ENCODE measurements at places on chromosomes 4 and X.

- DNase-seq = no peak
Observed at GRCh38 chr4:1312821-1313640, 23.3 kb downstream of the MAEA start.

GRCh38 chr4:152515678-152516077, 20.2 kb downstream of the FBXW7 start:
- no peak for DNase-seq

- no peak for DNase-seq
Observed at GRCh38 chrX:109283870-109284269, 198.0 kb downstream of the GUCY2F start.

GRCh38 chr4:4758681-4759080, 100.8 kb upstream of the MSX1 start:
- DNase-seq = no peak

- DNase-seq = no peak
Observed at GRCh38 chr4:39626261-39626660, 12.4 kb downstream of the SMIM14 start.

- DNase-seq = no peak
Observed at GRCh38 chrX:135347381-135348016, 38.2 kb downstream of the ETDC start.

DNA sequence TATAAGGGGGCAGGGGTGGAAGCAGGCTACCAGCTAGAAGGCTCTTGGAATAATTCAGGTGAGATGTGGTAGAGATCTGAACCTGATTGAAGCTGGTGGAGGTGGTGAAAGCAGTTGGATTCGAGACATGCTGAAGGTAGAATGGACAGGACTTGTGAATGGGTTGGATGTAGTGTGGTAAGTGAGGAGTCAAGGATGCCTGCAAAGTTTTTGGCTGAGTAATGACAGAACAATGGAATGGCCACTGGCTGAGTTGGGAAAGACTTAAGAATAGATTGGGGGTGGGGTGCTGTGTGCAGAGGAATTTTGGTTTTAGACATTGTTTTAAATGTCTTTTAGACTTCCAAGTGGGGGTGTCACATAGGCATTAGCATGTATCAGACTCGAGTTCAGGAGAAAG, 33.5 kb downstream of the HPF1 start:
- no peak for DNase-seq

GRCh38 chr4:113406723-113407016, 354.9 kb downstream of the CAMK2D start:
- DNase-seq = no peak

DNA sequence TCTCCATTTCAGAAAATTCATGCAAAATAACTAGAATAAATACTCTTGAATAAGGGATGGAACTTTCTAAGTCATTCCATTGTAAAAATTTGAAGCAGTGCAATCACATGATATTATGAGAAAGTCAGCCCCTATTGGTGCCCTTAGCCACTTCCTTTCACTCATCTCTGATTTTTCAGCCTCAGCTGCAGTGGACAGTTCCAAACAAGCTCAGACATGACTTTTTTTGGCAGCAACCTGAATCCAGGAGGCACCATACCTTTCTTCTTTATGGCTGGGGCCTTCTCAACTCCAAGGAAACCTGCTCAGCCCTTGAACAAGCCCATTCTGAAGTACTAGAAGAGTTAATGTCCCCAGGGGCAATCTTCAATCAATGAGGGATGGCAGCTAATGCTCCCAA, 40.5 kb downstream of the MAPK10 start:
- DNase-seq = no peak

DNA sequence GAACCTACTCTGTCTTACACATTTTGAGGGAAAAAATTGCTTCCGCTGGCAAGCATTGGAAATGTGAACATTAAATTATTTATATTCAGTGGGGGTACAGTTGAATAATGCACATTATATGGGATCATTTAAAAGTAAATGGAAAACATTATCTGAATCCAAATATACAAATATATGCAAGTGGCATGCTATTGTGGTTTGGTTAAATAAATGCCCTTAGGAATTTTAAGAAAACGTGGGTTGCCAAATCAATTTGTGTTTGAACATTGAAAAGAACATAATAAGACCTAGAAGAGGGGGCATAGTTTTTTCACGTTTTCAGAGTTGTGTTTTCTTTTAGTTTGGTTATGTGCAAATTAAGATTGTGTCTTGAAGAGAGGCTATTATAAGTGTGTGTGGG, 230.5 kb upstream of the PRKX start:
- DNase-seq = no peak

DNA sequence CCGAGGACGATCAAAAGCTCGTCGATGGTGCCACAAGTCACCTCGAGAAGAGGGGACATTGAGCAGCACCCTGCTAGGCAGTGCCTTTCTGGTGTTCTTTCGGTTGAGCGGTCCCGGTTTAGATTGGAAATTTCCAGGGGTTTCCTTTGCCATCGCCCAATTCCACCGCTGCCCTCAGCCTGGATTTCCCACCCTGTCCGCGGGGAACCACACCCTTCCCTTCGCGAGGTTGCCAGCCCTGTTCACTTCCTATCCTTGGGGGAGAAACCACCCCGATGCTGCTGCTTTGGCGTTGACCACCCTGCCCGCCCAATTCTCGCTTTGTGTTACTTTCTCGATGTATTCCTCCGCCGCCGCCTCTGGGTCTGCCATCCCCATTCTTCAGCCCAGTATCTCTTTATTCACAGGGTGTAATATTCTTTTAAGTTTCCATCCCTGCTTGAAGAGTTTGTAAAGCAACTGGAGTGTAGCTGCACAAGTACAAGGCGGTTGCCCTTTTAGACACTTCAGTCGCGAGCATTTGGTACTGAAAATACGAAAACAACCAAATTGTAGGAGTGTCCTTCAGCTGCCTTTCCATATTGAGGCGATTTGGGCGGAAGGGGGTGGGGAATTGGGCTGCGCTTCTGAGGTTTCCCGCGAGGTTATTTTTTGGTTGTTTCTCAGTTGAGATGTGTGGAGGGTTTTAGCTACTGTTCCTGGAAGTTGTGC, 1.1 kb downstream of the OGT start:
- DNase-seq = no peak

DNA sequence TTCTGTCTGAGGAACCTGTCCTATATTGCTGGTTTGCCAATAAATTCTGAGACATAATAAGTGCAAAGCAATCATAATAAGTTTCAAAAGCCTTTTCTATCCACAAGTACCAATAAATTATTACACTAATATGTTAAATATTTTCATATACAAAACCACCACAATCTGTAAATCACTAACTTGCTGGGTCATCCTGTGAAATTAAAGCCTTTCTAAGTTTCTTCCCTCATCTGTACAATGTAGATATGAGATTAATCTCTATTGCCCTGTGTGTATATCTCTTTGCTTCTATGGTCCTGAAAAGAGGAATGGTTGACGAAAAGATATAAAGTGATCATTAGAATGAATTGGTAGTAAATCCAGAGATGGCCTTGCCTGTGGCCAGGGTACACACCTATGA, 231.6 kb downstream of the NR3C2 start:
- DNase-seq = no peak

- DNase-seq = no peak
Observed at GRCh38 chrX:80430826-80431504, 10.7 kb downstream of the TENT5D start.

GRCh38 chrX:101171883-101172400, 47.6 kb upstream of the DRP2 start:
- DNase-seq = no peak

GRCh38 chr4:106978046-106978774, 57.9 kb downstream of the DKK2 start:
- no peak for DNase-seq

- DNase-seq = no peak
Observed at GRCh38 chr4:177185579-177185978, 124.1 kb upstream of the NEIL3 start.

GRCh38 chr4:29009908-29010307, 1710.3 kb upstream of the PCDH7 start:
- DNase-seq = no peak

DNA sequence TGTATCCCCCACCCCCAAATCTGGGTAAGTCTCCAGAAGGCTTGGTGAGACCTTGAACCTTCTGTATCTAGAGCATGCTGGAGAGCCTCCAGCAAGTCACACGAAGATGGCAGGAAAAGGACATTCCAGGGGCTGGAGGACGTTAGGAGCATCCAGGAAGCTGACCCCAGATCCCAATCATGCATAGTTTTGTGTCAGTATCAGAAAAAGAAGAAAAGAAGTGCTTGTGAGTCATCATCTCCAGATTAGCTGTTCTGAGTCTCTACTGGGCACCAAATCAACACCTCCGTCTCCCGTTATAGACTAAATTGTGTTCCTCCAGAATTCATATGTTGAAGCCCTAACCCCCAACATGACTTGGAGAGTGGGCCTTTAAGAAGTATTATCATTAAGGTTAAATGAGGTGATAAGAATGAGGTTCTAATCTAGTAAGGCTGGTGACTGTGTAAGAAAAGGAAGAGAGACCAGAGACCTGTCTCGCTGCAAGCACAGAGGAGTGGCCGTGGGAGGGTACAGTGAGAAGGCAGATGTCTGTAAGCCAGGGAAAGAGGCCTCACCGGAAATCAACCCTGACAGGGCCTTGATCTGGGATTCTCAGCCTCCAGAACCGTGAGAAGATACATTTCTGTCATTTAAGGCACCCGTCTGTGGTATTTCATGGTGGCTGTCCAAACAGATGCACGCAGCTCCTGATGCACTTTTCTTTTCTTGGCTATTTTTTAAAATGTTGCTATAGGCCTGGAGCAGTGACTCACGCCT, 38.1 kb upstream of the CLDN24 start:
- no peak for DNase-seq

DNA sequence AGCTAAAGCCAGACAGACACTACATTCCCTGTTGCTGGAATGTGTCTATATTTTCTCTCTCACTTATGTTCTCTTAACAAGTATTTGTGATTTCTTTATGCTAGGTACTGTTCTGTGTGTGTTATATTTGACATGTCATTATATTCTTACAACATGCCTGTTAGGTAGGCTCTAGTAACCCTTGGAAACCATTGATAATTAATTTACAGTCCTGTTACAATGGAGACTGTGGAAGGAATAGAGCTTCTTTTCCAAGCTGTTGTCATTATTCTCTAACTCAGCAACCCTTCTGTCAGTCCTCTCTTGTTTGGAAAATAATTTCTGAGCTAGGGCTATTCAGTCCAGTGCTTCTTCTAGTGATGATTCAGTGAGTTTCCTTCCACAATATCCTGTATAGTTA, 419.1 kb upstream of the BOD1L1 start:
- DNase-seq = no peak

DNA sequence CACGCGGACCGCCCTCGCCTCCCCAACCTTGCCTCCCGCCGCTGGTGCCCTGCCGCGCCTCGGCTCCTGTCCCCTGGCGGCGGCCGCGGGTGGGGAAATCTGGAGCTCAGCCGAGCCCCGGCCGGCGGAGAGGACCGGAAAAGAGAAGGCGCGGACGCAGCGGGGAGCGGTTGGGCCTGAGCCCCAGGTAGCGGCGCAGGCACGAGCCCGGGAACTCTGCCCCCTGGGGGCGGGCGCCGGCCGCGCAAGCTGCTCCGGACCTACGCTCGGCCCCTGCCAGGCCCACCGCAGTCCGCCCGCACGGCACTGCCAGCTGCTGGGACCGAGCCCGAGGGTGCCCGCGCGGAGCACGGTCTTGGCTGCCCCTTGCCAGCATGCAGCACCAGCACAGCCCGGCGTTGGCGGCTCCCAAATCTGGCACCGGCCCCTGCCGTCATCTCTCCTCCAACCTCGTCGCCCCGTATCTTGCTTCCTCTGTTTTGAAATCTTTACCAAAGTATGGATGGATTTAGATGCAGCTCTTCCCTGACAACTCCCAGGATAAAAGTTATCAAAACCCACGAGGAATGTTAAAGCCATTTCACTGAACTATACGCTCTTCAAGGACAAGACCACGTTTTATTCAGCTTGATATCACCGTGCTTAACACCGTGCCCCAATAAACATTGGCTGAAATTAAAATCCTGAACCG, at the start of gene PRSS12:
PRSS12 (minus strand) TSS at position 161 of the 691 bp plus-strand sequence. CDS start 283 bp downstream, outside the sequence.
- DNase-seq = no peak

DNA sequence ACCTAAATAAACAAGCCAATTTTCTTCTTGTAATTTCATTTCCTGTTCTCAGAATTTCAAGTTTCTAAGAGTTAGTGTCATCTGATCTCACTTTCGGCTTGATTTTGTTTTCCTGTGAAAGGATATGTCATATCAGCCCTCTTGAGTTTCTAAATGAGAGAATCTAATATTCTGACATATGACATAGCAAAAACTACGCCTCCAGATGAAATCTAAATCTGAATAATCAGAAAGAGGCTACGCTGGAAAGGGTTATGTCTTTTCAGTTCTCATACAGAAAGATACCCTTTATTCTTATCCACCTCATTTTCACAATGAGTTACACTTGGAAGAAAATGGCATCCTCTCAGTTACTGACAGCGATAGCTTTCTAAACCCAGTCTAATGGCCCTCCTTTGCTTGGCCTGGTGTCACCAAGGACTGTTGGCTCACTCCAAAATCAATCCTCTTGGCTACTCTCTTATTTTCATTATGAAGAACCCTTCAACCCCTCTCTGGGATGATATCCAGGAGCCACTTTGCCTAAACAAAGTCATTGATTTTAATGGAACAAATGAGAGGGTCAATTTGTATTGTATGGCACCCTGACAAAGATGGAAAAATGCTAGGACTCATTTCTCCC, 65.6 kb downstream of the ASB9 start:
- DNase-seq = no peak

DNA sequence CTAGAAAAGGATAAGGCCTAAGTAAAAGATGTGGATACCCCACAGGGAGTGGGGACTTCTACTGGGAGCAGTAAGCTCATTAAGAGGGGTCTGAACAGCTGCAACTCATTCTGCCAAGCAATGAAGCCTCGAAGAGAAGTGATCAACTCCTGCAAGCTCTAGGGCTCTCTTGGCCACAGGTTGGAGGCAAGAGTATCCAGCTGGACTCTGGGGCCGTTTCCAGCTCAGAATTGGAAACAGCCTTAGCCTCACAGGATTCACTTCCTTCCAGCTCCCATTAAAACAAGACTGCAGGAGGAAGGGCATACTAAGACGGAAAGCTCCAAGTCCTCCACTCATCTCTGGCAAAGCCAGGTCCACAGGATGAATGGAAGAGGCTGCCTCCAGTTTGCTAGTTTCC, 126.3 kb downstream of the ATG4A start:
- no peak for DNase-seq

- no peak for DNase-seq
Observed at GRCh38 chr4:184740980-184741391, 7.1 kb upstream of the CENPU start.

DNA sequence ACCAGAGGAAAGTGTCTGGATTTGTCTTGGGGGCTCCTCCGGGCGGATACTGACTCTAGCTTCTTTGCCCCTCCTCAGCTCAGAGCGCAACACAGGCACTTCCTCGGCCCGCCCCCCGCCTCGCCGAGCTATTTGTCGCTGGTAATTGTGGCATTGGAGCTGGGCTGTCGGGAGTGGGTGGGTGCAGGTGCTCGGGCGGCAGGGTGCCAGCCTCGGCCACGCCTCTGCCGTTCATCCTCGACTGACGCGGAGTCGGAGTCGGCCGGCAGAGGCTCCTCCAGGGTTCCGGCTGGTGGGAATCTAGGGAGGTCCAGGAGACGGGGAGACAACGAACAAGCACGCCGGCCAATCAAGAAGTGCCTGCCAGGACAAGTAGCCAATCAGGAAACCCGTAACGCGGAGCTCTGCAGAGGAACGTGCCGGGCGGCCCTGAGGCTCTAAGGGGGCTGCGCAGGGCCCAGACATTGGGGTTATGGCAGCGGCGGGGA, 3.9 kb upstream of the SYN1 start:
- DNase-seq = no peak
